Stimulated activated CD4-positive, alpha-beta T cell treated with anti-CD3 and anti-CD28 coated beads, Interleukin-1b, Interleukin-23, amount 100 ng/mL, for 1 hour (primary cell): ENCODE measurements at places on chromosomes 5 and 9.

- no peak for DNase-seq
These were observed 167.7 kb downstream of the CDH6 start for GRCh38 chr5:31361234-31361633.

- no peak for DNase-seq
These were observed 415.8 kb downstream of the ACTL7B start for GRCh38 chr9:108439947-108440346.

- DNase-seq, result no peak
These were observed 169.8 kb upstream of the STK32A start for GRCh38 chr5:147065071-147065470.

- no peak for DNase-seq
These were observed 694.1 kb upstream of the C9orf72 start for GRCh38 chr9:28267351-28267750.

DNA sequence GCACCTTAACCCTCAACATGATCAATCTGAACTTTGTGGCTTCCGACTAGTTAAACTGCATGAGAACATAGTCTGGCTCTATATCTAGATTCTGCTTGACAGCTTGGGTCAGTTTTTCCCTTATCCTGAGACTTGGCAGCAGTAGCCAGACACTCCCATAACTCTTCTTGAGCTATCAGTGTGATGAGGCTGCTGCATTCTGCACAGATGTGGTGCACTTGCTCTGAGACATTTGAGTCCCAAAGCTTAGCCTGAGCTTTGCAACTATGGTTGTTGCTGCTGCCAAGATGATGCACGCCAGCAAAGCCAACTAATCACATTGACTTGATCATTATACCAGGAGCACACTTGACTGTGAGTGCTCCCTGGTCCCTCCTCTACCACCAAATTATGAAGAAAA lies 36.2 kb downstream of the MOCS2 start:
- DNase-seq, result no peak

DNA sequence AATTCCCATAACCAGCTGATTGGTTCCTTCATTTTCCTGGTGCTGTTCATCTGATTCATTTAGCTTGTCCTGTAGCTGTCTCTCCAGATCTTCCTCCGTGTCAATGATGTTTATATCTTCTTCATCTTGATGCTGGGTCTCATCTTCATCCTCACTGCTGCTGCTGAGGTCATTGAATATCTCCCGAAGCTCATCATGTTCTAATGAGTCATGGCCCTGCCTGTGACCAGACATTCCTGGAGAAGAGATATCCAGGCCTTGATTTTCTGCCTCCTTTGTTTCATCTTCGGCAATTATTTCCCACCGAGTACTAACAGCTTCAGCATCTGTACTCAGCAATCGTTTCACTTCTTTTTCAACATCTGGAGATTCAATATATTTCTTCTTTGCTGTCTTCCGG lies 1.4 kb downstream of the TAF7 start:
- no peak for DNase-seq

- no peak for DNase-seq
These were observed 26.0 kb upstream of the STXBP1 start for GRCh38 chr9:127586096-127586495.

DNA sequence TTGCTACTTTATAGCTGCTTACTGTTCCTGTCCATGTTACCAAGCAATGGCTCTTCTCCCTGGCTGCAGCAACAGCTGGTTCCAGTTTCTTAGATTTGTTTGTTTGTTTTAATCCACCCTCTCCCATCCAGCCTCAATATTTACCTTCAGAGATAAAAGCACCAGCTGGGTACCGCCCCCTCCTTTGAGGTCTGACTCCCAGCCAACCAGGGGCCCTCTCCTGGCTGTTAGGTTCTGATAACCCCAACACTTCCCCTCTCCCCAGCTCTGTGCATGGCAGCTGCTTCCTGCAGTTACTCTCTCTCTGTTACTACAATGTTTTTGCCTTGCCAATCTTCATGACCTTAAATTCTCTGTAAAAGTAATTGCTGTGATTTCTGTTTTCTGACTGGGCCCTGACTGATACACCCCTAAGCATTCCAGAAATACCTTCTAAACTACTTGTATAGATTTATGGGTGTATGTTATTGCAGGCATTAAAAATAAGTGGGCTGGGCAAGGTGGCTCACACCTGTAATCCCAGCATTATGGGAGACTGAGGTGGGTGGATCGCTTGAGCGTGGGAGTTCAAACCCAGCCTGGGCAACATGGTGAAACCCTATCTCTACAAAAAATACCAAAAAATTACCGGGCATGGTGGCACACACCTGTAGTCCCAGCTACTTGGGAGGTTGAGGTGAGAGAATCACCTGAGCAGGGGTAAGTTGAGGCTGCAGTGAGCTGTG lies 2.6 kb upstream of the GCNT1 start:
- DNase-seq, result no peak

DNA sequence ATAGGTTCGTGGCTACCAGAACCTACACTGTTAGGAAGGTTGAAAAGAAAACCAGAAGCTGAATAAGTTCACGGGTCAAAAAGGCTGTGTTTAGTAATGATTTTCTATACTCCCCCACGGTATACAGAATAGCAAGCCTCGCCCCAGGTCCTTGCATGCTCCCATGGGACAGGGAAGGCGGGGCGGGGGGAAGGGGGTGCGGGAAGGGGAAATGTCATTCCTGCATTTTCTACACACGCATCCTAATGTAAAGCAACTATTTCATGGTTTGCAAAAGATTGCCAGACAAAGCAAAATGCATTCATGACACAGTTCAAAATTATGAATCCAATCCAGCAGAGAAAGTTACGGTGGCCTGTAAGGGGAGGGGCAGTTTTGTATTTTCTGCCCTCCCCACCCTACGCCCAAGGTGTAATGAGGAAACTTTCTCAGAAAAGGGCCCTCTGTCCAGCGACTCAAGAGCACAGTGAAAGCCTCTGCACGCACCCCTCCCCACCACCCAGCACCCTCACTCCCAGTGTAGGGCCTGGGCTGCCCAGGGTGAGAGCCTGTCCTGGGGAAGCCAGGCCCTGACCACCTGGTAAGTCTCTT lies 105.2 kb downstream of the ROR2 start:
- DNase-seq, result no peak

GRCh38 chr5:10423022-10423421 lies 18.7 kb upstream of the ROPN1L start:
- no peak for DNase-seq

DNA sequence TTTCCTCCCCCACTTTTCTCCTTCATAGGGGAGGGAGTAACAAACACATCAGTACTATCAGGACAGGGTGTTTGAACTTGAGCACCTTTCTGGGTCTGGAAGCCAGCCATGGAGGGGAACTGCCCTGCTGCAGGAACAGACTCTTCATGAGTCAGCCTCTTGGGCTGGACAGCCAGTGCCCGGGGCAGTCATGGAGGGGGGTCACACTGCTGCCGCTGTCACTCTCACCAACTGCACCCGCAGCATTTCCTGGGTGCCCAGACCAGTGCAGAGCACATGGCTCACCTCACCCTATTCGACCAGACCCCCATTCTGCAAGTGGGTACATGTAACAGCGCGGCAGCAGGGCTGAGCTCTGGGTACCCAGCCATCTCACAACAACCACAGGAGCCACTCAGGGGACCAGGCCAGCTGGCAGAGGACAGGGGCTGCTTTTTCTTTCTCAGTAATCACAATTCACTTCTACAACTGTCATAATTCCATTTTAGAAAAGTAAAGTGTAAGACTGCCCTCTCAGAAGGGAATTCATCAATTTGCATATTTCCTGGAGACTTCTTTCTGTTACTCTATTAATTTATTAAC lies 118.4 kb downstream of the CTNND2 start:
- no peak for DNase-seq

GRCh38 chr5:172063463-172064235 lies 57.2 kb upstream of the FBXW11 start:
- DNase-seq, result no peak

- no peak for DNase-seq
These were observed 6.4 kb upstream of the MEF2C start for GRCh38 chr5:88889189-88890069.

GRCh38 chr5:56669534-56670483 lies 145.5 kb upstream of the MAP3K1 start:
- DNase-seq, result peak; percentile 8

DNA sequence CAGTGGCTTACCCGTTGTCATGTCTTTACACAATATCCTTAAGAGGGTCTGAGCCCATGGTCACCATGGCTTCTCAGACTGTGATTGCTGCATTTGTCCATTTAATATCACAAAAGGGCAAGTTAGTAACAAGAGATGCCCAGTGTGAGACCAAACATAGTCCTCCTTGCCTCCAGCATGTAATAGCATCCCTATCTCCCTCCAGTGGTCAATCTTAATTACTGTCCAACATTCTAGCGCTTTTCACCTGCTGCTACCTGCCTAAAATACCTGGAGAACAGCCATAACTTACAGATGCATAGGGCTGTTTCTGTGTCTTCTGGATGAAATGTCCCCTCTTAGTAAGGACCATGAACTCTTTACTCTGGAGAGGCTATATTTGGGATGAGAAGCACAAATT lies 267.2 kb upstream of the DAB2 start:
- DNase-seq, result no peak

- no peak for DNase-seq
These were observed 504.3 kb downstream of the AGTPBP1 start for GRCh38 chr9:85237478-85237877.

DNA sequence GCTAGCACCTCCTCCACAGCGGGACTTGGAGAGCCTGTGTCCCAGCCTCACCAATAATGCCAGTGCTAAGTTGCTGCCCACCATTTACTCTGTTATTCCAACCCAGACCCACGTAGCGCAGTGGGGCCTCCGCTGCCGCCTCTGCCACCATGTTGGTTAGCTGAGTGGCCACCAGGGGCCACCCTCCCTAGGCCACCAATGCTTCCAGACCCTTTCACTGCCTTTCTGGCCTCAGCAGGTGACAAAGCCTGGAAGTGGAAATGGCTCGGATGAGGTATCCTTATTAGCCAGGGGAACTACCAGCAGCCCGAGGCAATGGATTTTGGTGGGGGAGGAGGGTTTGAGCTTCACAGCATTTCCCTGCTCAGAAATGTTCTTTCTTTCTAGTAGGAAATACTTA lies 110.1 kb downstream of the OSTF1 start:
- no peak for DNase-seq

DNA sequence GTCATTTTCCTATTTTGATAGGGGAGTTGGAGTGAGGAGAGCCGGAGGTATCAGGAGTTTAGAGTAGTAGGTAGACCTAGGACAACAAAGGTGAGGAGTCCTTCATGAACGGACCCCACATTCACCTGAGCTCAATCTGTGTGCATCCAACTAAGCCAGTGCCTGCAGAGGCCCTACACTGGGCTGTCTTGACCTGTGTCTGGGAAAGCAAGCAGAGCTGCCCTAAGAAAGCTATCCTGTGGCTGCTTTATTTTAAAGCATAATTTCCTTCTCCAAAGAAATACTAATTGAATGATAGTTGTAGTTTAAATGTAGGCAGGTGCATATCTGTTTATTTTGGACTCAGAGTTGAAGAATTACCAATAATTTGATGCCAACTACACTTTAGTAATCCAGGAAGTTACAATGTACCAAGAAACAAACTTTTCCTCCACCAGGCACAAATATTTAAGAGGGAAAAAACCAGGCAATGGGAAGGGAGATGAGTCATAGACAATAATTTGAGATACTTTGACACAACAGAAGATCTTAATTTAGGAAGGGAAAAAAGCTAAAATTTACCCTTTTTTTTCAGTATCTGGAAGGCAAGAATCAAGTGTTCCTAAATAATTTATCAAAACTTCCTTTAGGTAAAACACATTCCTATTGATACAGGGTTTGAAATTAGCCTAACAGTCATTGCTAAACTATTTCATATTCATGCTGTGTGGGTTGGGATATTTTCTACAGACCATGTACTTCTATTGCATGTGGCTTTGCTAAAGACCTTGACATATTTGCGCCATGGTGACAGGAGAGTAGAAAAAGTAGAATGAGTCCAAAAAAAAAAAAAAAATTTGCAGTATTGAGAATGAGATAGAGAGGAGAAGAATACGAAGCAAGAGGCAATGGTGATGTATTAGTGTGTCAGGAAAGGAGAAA lies 376.6 kb upstream of the TUSC1 start:
- DNase-seq, result no peak

DNA sequence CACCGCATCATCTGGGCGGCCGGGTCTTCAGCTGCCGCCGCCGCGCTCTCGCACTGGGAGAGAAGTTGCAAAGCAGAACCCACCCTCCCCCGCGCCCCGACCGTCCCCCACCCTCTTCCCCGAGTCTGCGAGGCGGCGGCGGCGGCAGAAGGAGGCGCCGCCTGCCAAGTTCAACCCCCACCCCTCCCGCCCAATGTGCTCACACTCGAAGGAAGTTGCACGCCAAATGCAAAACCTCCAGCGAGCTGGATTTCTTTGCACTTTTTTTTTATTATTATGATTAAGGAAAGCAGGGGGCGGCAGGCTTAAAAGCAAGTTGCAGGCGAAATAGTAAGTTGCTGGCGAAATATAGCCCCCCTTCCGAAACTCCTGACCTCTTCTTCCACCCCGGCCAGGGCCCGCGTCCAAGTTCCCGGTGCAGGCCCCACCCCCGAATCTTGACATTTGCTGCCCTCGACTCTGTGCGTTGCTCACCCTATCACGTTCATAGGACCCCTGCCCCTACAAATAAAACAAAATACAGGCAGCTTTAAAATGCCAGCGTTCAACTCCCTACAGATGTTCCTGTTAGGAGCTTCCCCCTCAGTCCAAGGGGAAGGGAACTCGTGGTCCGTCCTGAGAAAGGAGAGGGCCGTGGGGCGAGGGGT lies 1.1 kb upstream of the NR3C1 start:
- no peak for DNase-seq

DNA sequence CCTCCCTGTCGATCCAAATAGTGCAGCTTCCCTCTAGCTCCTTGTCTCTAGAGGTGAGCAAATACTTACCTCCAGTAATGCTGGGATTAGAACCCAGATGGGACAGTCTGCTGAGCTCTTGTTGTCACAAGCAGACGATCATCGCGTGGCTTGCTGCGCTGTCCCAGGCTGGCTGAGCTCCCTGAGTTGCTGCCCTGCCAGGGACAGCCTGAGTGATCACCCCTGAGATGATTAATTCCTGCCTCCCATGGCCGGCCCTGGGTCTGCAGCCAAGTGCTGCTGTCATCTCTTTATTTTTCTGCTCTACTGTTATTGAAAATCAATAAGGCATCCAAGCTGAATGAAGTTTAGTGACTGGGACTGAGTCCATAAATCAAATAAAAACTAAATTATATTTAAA lies 94.0 kb upstream of the ALDH1B1 start:
- DNase-seq, result no peak
